ENCODE measurements at places on chromosomes 12 and 14.

- DNase-seq = no peak
Observed at GRCh38 chr14:35730871-35731270, 78.2 kb downstream of the RALGAPA1 start.

- no peak for DNase-seq
Observed at GRCh38 chr12:63103494-63104131, 47.4 kb downstream of the AVPR1A start.

DNA sequence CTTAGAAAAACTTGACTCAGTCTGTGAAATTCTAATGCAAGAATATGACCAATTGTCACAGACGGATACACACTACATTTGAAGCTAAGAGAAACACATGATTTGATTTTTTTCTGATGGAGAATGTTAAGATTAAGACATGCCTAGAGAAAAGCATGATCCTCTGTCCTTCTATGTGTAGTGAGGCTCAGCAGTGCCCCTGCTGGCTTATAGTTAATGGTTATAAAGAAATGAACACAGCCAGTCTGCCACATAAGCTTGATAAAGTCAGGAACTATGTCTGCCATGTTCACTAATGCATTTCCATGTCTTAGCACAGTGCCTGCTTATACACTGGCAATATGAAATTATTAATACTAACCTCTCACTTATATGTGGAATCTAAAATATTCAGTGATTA, 168.1 kb upstream of the DAAM1 start:
- no peak for DNase-seq

- DNase-seq = no peak
Observed at GRCh38 chr14:43939836-43940235, 567.2 kb downstream of the FSCB start.

GRCh38 chr12:44224399-44225148, 388.7 kb downstream of the TMEM117 start:
- no peak for DNase-seq

DNA sequence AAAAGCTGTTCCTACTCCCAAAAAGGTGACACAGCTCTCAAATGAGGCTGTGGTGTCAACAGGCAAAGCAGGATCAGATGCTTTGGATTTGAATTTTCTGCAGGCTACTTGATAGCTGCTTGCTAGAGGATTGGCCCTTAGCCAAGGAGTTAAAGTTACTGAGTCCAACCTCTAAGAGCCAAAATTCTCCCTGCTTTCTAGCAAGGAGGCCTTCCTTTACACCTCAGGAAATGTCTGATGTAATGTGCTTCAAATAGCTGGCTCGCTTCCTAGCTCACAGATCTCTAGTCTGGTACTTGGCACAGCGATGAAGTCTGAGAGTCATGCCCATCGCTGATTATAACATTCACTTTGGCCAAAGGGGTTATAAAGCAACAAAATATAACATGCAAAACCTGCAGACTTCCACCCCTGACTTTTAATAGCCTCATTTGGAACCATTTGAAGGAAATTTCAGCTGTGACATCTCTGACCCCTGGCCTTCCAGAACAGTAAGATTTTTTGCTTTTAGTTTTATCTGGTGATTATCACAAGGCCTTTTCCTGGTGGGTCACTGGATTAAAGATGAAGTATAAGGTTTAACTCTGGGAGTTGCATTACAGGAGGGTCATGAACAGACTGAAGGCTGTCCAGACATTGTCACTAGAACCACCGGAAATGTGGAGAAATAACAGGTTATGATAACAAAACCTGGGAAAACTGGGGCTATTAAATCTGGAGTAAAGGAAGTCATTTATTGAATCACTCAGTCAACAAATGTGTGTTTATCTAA, 189.7 kb downstream of the EPS8 start:
- DNase-seq = peak; percentile 32

GRCh38 chr12:53004178-53004577, 2.1 kb upstream of the EIF4B start:
- DNase-seq = no peak

GRCh38 chr12:43436597-43436996, 115.4 kb downstream of the ADAMTS20 start:
- no peak for DNase-seq

DNA sequence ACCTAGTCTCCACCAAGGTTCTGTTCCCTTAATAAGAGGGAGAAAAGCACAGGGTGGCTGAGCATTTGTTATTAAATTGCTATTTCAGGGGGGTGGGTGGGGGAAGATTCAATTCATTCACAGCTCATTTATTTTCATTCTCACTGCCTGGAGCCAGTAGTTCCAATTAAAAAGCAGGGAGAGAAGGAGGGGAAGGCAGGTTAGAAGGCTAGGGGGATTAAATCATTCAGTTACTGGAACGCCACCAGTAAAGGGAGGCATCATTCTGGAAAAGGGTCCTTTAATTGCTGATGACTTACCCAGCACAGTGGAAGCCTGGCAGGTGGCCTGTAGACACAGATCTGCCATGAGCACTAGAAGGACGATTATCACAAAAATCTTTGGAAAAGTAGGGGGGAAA, 47.4 kb downstream of the NIN start:
- DNase-seq = no peak

DNA sequence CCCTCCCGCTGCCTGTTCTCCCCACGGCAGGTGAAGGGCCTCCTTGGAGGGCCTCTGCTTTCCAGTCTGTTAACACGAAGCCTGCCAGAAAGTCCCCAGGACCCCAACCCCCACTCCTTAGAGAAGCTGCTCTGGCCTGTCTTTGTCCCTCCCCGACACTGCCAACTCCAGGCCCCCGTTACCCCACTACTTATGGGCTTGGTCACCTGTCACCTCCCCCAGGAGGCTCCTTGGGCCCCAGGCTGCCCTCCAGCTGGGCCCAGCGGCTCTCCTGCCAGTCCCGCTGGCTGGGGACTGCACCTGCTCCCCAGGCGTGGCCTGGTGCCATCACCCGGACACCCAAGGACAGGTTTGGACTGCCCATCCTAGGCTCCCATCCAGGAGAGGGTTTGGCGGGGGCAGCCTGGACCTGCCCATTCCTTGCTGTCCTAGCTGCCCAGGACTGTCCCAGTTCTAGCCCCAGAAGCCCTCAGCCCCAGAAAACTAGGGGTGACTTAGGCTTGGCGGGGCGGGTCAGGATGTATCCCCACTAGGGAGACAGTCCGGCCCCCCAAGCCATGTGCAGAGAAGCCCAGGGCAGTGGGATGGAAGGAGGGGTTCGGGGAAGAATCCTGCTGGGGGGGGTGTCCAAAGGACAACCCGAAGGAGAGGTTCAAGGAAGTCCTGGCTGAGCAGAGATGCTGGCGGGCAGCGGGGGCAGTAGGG, 155.7 kb upstream of the C14orf180 start:
- no peak for DNase-seq

Data from AG04450 (cell line).